ENCODE measurements at places on chromosomes 6 and 20. TPM values are rescaled to one million over a fixed set of nuclear protein-coding genes. Genes with fewer than 3 reads are reported as not detected.

The SLC35F1 gene
- total RNA-seq = 6.3 TPM

The TPX2 gene
- total RNA-seq = 0.13 TPM

The NHLRC1 gene
- total RNA-seq = 0.62 TPM

The HDGFL1 gene
- total RNA-seq = not detected

The AIF1 gene
- 10.1 TPM for total RNA-seq

The ARFGAP1 gene
- 50.1 TPM for total RNA-seq

The ZNF391 gene
- total RNA-seq = 15.9 TPM

The SPATA25 gene
- total RNA-seq = not detected

The PCNA gene
- 41.7 TPM for total RNA-seq

The SLC35D3 gene
- total RNA-seq = not detected

The PTPRT gene
- 0.04 TPM for total RNA-seq

The GGTLC1 gene
- not detected for total RNA-seq

The CLPSL2 gene
- total RNA-seq = not detected

The SIRPG gene
- total RNA-seq = not detected

The SAYSD1 gene
- total RNA-seq = 23.2 TPM

The CALHM5 gene
- 6.0 TPM for total RNA-seq

The ALDH8A1 gene
- 1.2 TPM for total RNA-seq

The SIM1 gene
- not detected for total RNA-seq

The ANGPT4 gene
- total RNA-seq = not detected

The HLA-DOA gene
- 4.4 TPM for total RNA-seq

The ZFAND3 gene
- 51.7 TPM for total RNA-seq

The HLA-DMA gene
- 43.8 TPM for total RNA-seq
